Activated CD4-positive, alpha-beta T cell treated with anti-CD3 and anti-CD28 coated beads for 36 hours (primary cell): ENCODE measurements at places on chromosomes 7 and 10.

- no peak for DNase-seq
These were observed 131.6 kb upstream of the KLF14 start for GRCh38 chr7:130865408-130866236.

GRCh38 chr10:23035569-23035968 lies 59.8 kb upstream of the MSRB2 start:
- no peak for DNase-seq

DNA sequence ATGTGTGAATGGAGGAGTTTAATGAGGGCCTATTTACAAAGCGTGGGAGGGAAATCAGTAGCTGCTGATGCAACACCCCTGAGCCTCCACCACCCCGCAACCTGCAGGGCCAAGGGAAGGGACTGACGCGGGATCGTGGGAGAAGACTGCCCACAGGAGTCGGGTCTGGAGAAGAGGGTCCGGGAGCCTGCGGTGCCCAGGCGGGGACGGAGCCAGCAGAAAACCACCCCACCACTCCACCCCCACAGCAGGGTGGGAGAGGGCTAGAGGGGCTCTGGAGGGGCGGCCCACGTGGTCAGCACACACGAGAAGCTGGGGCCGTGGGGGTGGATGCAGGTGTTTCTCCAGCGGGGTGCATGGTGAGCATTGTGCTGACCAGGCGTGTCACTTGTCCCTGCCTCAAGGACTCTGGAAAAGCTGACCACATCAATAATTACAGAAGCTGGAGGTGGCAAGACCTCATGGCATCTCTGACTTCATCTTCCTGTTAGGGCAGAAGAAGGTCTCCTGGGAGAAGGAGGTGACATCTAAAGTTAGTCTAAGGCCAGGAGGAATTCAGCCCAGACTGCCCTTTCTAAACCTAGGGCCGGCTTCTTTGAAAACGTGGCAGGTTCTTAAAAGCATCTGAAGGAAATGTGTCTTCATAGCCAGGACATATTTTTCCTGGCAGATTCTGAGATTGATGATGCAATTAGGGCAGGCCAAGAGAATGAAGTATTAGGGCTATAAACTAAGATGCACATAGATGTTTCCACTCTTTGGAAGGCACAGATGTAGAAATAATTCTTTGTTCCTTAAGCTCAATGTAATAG lies 150.9 kb downstream of the RGS10 start:
- no peak for DNase-seq

- peak; percentile 21 for DNase-seq
These were observed 509.9 kb downstream of the PARD3 start for GRCh38 chr10:34305189-34305588.

- DNase-seq = no peak
These were observed 102.4 kb downstream of the EXOC4 start for GRCh38 chr7:133355325-133355708.

DNA sequence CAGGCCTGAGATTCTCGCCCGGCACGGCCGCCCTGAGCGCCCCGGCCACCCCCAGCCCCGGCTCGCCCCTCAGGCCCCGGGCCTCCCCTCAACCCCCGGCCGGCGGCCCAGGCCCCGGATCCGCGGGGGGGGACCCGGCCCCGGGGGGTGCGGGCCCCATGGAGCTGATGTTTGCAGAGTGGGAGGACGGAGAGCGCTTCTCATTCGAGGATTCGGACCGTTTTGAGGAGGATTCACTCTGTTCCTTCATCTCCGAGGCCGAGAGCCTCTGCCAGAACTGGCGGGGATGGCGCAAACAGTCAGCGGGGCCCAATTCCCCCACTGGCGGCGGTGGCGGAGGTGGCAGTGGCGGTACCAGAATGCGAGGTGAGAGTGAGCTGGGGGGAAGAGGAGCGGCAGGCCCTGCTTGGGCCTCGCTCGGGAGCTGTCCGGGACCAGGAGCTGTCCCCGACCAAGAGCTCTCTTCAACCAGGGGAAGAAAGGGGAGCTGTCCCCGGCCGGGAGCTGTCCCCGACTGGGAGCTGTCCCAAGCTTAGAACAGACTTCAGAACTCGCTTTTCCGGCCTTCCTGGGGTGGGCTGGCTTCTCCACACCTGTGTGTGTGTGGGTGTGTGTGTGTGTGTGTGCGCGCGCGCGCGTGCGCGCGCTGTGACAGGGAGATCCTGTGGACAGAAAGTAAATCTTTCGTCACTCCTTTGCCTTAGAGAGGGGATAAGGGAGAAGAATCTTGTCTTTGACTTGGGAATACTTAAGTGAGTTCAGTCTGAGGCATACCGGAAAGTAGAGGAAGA lies 510 bp downstream of the ZSWIM8 start:
- peak; percentile 69 for DNase-seq

DNA sequence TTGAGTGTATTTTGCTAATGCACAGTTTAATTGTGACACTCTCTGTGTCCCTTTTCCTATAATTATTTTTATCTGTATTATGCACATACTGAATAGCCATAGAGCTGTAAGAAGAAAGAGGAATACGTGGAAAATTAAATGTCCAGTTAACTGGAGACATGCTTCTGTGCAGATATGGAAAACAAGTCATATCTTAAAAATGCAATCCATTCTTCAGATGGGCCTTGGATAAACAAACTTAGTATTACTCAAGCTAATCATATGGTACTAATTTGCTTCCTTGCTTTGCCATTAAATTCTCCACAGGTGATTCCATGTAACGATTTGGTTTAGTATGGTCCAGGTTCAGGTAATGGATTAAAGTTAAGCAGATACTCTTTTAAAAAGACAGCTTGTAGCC lies 201.2 kb upstream of the CELF2 start:
- no peak for DNase-seq

GRCh38 chr7:157522189-157522588 lies 185.4 kb downstream of the DNAJB6 start:
- DNase-seq = no peak

GRCh38 chr10:24113901-24114300 lies 95.0 kb upstream of the KIAA1217 start:
- no peak for DNase-seq

DNA sequence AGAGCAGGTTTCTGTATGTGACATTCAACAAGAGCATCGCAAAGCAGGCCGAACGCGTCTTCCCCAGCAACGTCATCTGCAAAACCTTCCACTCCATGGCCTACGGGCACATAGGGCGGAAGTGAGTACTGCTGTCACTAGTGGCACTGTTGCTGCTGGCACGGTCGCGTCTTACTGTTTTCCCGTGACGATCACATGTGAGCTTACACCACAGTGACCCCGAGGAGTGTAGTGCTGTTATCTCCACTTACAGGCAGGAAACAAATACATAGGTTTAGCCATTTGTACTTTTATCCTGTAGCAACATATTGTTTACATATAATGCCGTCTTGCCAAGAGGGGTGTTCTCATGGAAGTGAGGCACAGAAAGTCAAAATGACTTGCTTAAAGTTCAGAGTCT lies 25.4 kb downstream of the FBH1 start:
- no peak for DNase-seq

- peak; percentile 74 for DNase-seq
These were observed 1.8 kb upstream of the CCDC6 start for GRCh38 chr10:59907918-59908807.

DNA sequence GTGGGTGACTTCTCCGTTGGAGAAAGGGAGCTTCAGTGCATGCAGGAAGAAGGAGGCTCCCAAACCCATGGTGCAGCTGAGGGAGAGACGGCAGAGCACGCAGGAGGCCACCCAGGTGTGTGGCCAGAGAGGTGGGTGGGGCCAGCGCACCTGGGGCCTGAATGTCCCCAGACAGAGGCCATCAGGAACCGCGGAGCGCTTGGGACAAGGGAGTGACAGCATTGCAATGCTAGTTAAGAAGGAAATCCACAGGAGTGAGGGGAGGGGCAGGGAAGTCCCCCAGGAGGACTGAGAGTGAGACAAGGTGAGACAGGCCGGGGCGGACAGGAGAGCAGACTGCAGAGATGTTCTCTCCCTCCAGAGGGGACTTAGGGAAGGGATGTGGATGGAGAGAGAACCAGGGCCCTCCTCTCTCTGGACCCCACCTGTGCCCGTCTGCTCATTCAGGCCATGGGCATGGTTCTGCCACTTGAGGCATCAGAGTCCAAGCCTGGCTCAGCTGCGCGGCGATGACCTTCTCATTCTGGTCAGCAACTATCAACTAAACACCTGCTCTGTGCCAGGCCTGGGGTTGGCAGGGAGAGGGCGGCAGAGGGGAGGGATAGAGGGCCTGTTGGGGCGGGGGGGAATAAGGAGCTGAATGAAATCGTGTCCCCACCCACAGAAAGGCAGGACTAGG lies 69.4 kb upstream of the COL13A1 start:
- DNase-seq = no peak

DNA sequence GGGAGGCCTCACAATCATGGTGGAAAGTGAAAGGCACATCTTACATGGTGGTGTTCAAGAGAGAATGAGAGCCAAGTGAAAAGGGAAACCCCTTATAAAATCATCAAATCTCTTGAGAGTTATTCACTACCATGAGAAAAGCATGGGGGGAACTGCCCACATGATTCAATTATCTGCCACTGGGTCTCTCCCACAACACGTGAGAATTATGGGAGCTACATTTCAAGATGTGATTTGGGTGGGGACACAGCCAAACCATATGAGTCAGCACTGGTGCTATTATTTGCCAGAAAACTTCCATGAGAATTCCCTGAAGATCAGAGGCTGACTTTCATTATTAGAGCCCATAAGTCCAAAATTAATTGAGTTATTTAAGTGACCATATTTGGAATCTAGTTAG lies 1001.2 kb upstream of the POT1 start:
- no peak for DNase-seq

DNA sequence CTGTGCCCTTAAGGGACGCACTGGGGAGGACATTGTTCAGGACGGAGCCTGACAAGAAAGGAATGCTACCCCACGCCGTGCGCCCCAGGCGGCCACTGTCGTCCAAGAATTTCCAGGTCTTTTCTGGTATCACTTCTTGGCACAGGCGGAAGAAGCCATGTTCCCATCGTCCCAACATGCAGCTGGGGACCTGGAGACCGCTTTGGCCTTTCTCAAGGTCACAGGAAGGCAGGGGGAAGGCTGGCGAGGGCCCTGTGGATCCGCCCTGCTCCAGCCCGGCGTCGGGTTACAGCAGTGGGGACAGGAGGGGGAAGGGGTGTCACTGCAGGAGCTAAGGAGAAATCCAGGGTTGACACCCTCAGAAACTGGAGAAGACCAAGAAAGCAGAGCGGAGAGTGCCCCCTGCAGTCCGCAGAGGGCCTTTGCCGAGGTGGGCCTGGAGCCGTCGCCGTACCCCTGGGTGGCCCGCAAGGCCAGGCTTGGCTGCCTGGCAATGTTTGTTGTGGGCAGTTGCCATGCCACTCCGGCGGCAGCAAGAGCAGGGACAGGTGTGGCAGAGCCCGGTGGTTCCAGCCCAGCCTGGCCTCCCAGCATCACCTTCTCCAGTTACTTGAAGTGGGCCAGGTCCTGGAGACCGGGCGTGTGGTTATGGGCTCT lies 104.1 kb downstream of the LHPP start:
- peak; percentile 20 for DNase-seq

DNA sequence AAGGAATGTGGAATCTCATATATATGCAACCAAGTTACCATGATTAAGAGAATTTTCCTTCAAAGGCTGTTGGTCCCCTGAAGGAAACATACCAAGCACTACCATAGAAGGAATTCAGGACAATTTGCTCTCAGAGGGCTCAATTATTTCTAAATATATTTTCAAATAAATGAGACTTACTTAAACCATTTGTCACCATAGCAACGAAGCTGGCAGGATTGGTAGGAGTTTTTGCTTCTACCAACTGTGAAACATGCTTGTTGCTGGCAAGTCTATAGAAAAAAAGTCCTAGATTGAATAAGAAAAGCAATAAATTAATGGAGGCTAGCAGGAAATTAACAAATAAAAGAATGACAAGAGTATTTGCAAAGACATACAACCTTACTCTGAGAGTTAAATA lies 156.9 kb upstream of the NPSR1 start:
- DNase-seq = no peak

GRCh38 chr7:1446620-1447032 lies 12.6 kb downstream of the MICALL2 start:
- peak; percentile 30 for DNase-seq

GRCh38 chr10:97531401-97531986 lies 32.8 kb downstream of the UBTD1 start:
- no peak for DNase-seq

- no peak for DNase-seq
These were observed 71.8 kb downstream of the PFKFB3 start for GRCh38 chr10:6274484-6274883.

- no peak for DNase-seq
These were observed 69.5 kb downstream of the HIBADH start for GRCh38 chr7:27593226-27593625.

- no peak for DNase-seq
These were observed 6.4 kb downstream of the CLDN12 start for GRCh38 chr7:90409667-90410066.

GRCh38 chr10:67308912-67309311 lies 383.1 kb downstream of the LRRTM3 start:
- no peak for DNase-seq

DNA sequence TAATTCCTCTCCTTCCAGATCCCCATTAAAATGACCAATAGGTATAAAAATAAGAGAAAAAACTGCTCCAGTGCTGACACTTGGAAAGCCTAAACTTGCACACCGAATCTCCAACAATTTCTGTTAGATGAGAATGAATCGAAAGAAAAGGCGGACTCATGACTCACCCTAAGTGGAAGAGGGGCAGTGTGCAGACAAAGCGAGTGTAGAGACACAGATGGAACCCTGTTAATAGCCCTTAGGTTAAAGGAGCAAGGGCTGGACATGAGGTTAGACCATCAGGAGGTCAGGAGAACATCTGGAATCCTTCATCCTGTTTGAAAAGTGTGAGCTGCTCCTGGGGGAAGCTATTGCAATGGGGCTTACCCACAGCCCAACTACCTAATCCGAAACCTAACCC lies 103.4 kb upstream of the GLI3 start:
- no peak for DNase-seq

- DNase-seq = no peak
These were observed 16.4 kb downstream of the LEP start for GRCh38 chr7:128257458-128257857.

DNA sequence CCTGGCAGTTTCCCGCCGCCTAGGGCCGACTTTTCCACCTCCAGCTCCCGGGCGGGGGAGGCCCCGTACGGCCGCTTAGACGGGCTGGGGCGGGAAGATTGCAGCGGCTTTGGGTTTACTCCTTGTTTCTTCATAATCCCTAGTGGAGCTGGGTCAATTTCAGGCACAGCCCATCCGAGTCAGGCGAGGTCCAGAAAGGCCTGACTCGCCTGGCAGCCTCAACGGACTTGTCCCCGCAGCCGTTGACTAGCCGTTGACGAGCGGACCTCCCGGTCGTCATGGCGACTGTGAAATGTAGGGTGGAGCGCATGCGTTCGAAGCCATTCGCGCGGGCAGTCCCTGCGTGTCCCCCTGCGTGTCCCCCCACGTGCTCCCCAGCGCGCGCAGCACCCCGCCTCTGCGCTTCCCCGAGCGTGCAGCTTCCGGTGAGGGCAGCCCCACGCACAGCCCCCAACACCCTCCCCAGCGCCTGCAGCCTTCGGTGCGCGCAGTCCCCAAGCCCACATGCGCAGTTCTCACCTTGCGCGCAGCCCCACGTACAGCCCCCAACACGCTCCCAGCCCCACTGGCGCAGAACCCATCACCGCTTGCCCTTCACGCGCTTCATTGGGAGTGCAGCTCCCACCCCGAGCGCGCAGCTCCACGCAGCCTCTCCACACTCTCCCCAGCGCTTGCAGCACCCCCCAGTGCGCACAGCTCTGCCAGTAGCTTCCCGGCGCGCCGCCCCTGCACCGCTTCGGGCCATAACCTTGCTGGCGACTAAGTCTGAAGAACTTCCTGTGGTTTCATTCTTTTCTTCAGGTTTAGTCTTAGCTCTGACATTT lies 67.8 kb downstream of the TBX20 start:
- DNase-seq = peak; percentile 40

GRCh38 chr7:38881947-38882684 lies 26.9 kb downstream of the VPS41 start:
- DNase-seq = peak; percentile 16

- no peak for DNase-seq
These were observed 5.4 kb upstream of the HSPB1 start for GRCh38 chr7:76296743-76297740.
